HFFc6 (cell line): ENCODE measurements at places on chromosomes 2 and 18.

- no peak for DNase-seq
These were observed 31.2 kb downstream of the ITGB6 start for GRCh38 chr2:160168878-160169277.

GRCh38 chr2:42156721-42157120 lies 12.4 kb upstream of the EML4 start:
- no peak for DNase-seq

- DNase-seq, result no peak
These were observed 5.3 kb upstream of the DTNA start for GRCh38 chr18:34704823-34705222.

- no peak for DNase-seq
These were observed 290.8 kb upstream of the MYT1L start for GRCh38 chr2:2621855-2622254.

GRCh38 chr2:3476321-3476984 lies 42.9 kb downstream of the ADI1 start:
- DNase-seq, result peak; percentile 30

GRCh38 chr2:168639441-168639898 lies 163.0 kb upstream of the NOSTRIN start:
- DNase-seq, result peak; percentile 38

GRCh38 chr18:33841221-33841967 lies 263.4 kb downstream of the ASXL3 start:
- DNase-seq, result no peak

- DNase-seq, result no peak
These were observed 103.3 kb downstream of the ICA1L start for GRCh38 chr2:202768273-202768672.

GRCh38 chr2:234812851-234813250 lies 139.0 kb upstream of the SH3BP4 start:
- no peak for DNase-seq

DNA sequence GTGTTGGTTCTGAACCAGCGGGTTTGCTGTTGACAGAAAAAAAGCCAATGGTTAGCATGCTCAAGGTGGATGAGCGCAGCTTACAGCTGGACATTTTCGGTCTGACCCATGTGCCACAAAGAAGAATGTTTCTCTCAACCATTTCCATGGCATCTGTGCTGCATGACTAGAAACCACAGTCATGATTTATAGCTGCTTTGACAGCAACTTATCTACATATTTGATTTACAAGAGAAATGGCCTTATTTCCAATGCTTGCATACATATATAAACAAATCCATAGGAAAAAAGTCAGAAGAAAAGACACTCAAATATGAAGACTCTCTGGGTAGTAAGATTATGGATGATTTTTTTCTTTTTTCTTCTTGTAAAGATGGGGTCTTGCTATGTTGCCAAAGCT lies 98.2 kb downstream of the DYNC1I2 start:
- DNase-seq, result no peak

GRCh38 chr18:32907648-32908423 lies 135.0 kb upstream of the KLHL14 start:
- DNase-seq, result no peak

DNA sequence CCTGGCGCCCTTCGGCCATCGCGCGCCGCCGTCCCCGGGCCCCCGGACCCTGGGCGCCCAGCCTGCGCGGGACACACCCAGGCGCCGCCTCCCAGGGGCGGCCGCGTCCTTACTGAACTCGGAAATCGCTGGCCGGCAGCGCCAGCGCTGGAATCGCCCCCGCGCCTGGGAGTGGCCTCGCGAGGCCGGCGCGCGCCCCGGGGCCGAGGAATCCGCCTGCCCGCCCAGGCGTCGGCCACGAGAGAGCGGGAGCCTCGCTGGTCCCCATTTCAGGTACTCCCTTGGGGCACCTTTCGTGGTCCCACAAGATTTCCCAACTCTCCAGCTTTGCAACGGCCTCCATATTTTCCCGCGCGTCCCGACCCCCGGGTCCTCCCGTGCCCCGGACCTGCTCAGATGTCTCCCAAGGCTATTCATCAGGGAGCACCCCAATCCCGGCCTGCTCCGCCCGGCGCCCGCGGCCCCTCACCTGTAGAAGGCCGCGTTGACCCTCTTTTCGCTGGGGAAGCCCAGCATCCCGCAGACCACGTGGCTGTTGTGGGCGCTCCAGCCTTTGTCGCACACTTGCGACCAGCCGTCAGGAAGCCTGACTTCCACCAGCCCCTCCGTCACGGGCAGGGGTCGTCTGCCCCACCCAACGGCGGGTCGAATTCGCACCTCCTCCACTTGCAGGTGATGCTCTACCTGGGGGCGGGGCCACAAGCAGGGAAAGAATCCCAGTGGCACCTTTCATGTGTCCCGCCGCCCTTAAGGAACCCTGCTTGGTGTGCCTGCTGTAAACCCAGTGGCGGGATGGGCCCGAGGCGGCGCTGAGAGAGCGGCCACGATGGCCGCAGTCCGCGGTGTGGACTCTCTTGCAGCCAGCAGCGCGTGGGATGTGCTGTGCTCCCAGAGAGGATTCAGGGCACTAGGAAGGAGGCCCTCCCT lies 4.6 kb downstream of the LOXL3 start:
- DNase-seq, result no peak

DNA sequence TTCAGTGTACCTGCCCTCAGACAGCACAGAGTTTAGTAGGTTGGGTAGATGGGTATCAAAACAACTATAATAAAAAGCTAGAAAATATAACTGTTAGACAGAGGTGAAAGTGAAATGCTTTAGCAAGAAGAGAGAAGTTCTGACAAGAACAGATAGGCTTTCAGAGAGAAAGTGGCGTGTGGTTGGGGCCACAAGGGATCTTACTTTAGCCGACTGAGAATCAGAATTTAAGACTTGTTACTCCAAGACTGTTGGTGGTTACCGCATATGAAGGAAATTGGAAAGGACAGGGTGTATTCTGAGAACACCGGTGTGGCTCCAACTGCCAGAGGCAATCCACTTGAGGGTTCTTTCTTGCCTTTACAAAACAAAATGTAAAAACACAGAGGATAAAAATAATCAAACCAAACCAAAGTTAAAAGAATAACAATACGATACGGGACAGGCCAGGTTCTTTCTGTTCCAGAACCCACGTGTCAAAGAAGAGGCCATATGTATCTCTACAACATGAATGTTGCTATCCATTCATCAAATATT lies 44.4 kb upstream of the AGPS start:
- DNase-seq, result no peak

GRCh38 chr2:70691497-70692140 lies 76.4 kb downstream of the ADD2 start:
- DNase-seq, result no peak

DNA sequence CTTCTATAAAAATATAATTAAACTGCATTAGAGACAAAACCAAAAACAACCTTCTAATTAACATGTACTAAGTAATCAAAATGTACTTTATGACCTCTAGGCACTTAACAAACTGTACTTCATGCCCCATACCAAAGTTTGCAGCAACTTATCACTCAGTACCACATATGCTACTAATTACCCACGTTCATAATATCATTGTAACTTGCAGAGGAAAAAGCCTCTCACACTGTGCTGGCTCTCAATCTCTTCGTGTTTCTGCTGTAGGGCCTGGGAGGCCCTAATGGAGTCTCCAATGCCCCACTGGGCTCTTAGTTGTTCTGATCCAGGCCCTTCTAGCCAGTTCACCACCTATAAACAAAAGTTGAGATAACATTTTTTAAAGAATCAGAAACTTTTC lies 82.1 kb upstream of the CCDC141 start:
- DNase-seq, result no peak

DNA sequence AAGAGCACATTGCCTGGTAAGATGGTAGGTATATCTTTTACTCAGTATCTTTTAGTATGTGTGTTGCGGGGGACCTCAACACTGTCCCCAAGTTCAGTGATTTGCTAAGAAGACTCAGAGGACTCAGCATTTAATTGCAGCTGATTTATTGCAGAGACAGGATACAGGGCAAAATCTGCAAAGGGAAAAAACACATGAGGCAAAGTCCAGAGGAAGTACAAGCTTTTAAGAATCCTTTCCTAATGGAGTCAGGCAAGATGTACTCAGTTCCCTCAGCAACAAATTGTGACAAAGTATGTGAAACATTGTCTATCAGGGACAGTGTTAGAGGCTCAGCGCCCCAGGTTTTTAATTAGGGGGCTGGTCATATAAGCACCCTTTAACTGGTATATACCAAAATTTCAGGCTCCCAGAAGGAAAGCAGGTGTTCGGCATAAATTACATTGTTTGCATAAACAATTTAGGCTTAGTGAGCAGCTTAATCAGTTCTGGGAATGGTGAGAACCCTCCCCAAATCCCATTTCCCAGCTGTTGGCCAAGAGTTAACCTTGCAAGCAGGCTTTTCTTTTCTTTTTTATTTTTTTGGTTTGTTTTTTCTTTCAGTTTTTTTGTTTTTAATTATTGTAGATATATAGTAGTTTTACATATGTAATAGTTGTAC lies 41.7 kb downstream of the RAB3GAP1 start:
- no peak for DNase-seq

- DNase-seq, result peak; percentile 82
These were observed 45.2 kb upstream of the GLS start for GRCh38 chr2:190835303-190835930.

DNA sequence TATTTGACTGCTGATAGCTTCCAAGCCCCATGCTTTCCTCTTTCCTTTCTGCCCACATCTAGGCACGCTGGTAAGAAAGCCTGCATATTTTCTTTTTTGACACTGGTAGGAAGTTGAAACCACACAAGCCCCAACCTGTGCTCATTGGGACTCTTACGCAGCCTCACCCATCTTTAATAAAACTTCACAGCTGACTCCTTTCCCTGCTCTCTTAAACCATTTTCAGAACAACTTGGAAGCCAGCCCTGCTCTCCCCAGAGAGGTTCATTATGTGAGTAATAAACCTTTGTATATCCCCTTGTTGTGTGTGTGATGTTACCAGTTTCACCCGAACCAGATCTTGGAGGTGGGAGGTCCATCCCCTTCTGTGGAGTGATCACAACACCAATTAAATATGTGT lies 268.4 kb downstream of the GPD2 start:
- DNase-seq, result no peak

- no peak for DNase-seq
These were observed 12.4 kb downstream of the PTPN4 start for GRCh38 chr2:119772128-119772527.

GRCh38 chr2:173049831-173050230 lies 25.8 kb upstream of the MAP3K20 start:
- DNase-seq, result no peak

DNA sequence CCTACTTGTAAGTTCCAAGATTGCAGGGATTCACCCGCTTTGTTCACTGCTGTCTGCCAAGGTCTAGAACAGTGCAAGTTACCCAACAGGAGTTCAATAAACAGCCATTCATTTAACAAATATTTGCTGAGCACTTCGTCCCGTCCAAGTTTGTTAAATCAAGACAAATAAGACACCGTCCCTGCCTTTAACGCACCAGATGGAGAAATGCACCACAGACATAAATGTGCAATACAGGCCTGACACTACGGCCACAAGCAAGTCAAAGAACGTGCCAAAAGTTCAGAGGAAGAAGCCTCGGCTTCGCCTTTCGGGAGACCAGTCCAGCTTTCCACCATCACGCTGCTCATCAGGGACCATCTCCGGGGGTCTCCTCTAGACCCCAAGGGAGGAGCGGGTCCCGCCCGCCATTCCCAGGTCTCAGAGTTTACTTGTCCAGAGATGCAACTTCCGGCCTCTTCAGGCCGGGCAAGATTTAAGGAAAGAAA lies 429 bp downstream of the C2orf76 start:
- peak; percentile 12 for DNase-seq

DNA sequence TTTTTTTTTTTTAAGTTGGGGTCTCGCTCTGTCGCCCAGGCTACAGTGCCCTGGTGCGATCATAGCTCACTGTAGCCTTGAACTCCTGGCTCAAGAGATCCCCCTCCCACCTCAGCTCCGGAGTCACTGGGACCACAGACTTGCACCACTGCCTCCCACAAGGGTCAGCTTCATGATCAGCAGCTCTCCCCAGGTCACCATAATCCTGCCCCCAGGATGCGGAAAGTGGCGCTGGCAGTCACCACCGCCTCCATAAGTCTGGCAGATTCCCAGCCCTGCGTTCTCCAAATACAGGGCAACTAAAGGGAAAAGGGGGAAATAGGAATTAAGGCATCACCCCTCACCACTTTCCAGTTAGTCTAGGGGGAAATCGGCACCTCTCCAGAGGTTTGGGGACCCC lies 5.2 kb upstream of the ARID5A start:
- DNase-seq, result no peak

GRCh38 chr18:36471393-36471792 lies 173.9 kb downstream of the FHOD3 start:
- no peak for DNase-seq

- DNase-seq, result no peak
These were observed 10.7 kb upstream of the GYPC start for GRCh38 chr2:126645211-126645618.

- DNase-seq, result no peak
These were observed 34.5 kb upstream of the L3MBTL4 start for GRCh38 chr18:6449213-6449612.

GRCh38 chr2:198127627-198128026 lies 323.2 kb downstream of the PLCL1 start:
- peak; percentile 43 for DNase-seq

GRCh38 chr18:74514860-74515495 lies 18.8 kb downstream of the CNDP2 start:
- DNase-seq, result no peak

DNA sequence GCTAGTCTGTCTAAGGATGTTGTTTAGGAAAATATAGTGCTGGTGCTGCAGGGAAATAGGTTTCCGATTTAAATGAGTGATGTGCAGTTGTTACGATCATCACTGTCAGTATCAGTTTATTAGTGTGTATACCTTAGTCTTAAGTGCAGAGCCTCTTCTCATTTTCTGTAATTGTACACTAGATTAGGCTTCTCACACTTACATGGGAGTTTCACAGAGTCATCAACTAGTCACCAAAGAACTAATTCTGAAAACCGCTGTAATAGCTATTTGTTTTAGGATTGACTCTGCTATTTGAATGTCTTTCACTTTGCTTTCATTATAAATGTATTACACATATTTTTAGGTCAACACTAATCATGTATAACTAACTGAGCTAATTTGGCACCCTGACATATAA lies 99.8 kb upstream of the ZEB2 start:
- DNase-seq, result no peak
